ENCODE measurements at places on chromosomes 5 and 9. TPM values are rescaled to one million over a fixed set of nuclear protein-coding genes. Genes with fewer than 3 reads are reported as not detected.

The CYFIP2 gene
- total RNA-seq = 7.0 TPM

The SPINK4 gene
- not detected for total RNA-seq

The RNF183 gene
- not detected for total RNA-seq

The GFI1B gene
- not detected for total RNA-seq

The SUB1 gene
- total RNA-seq = 123 TPM

The ZDHHC11B gene
- 0.32 TPM for total RNA-seq

Measured in bronchial smooth muscle cell (primary cell).